Stimulated activated CD8-positive, alpha-beta memory T cell treated with anti-CD3 and anti-CD28 coated beads, Interleukin-7, amount 100 ng/mL, for 1 hour (primary cell): ENCODE measurements at places on chromosomes 16 and 17.

- DNase-seq = no peak
Observed at GRCh38 chr16:66418165-66418962, 8.7 kb upstream of the BEAN1 start.

GRCh38 chr16:3497771-3498170 is 2.5 kb upstream of the C16orf90 start:
- no peak for DNase-seq

DNA sequence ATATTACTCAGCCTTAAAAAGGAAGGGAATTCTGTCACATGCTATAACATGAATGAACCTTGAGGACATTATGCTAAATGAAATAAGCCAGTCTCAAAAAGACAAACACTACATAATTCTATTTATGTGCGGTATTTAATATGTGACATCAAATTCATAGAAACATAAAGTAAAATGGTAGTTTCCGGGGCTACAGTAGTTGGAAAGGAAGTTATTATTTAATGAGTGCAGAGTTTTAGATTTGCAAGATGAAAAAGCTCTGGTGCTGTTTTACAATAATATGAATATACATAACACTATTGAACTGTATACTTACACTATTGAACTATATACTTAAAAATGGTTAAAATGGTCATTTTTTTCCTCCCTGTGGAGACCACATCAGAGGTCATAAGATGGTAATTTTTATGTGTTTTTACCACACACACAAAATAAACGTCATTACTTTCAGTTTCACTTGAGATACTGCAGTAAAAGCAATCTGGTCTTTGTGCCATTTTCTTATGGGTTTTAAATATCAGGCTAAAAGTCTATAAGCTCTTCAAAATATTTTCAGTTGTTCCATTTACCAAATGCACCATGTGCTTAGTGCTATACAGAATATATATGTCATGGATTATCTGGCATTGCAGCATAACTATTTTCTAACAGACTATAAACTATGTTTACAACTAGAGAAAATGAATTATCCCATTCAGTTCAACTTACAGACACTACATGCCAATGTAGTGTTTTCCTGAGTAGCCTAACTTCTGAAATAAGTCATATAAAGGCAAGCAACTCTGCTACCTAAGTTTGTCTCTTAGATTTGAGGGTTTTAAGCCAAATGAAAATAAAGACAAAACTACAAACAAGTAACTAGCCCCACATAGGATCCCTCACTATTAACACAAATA is 90.9 kb downstream of the SPAG9 start:
- no peak for DNase-seq

- no peak for DNase-seq
Observed at GRCh38 chr16:50844840-50845239, 103.0 kb downstream of the CYLD start.

DNA sequence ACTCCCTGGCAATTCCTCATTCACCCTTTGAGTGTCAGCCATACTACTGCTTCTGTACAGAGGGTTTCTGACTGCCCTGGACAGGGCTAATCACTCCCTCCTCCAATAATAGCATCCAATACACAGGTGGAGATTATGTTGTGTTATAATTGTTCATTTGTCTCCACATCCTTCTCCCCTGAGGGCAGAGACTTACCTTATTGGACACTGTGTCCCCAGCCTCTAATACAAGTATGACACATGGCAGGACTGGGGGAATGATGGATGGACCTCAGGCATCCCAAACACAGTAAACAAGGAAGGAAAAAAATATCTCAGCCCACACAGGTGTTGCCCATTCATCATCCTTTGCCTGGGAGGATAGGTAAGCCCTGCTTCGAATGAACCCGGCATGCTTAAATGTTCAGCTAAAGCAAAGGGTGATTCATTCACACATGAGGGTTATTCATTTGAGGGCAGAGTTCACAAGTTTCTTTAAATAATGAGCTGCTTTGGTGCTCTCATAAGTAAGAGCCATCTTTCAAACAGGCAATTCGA is 34.8 kb downstream of the MMD start:
- no peak for DNase-seq

- DNase-seq = no peak
Observed at GRCh38 chr17:6940186-6940649, 55.6 kb upstream of the ALOX12 start.

GRCh38 chr17:6069539-6070429 is at the start of gene WSCD1:
TSS of gene WSCD1 (plus strand) at chr17:6070379. CDS start at chr17:6080659, 10,280 bp downstream.
- DNase-seq = no peak

- peak; percentile 10 for DNase-seq
Observed at GRCh38 chr16:81493755-81494433, 49.3 kb downstream of the CMIP start.

DNA sequence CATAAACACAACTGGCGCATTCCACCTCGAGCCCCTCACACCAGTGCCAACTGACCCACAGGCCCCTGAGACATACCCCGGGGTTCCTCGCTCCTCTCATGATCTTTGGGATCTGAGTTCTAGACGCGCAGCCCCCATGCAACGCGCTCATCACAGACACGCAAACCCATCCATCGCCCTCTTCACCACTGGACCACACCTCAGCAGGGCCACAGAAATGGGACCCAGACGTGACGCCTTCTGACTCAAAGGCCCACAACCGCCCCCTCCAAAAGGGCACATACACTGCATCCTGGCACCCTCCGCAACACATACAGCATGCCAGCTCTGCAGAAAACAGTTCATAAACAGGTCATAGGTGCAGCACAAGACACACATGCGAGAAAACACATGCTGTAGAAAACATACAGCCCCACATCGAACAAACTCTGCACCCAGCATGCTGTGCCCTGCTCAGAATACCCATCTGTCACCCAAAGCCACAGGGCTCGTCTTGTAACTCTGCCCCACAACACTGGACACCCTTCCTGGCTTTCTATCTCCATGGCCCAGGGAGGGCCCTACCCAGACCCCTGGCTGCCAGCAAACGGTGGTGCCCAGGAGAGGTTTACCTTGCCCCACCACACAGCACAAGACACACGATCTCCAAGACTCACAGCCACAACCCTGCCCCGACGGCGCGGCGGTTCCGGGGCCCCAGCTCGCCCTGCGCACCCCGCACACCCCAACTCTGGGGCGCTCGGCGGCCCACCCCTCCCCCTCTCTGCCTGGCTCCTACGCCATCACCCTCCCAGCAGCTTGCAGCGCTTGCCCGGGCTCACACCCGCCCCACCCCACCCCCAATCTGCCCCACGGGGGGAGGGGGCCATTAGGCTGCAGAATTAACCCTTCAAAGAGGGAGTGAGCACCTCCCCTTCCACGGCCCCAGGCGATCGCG is 887 bp downstream of the ZBTB4 start:
- DNase-seq = no peak
